Cortex of kidney (tissue), 1 donor: ENCODE measurements at places on chromosomes 6 and 20.

DNA sequence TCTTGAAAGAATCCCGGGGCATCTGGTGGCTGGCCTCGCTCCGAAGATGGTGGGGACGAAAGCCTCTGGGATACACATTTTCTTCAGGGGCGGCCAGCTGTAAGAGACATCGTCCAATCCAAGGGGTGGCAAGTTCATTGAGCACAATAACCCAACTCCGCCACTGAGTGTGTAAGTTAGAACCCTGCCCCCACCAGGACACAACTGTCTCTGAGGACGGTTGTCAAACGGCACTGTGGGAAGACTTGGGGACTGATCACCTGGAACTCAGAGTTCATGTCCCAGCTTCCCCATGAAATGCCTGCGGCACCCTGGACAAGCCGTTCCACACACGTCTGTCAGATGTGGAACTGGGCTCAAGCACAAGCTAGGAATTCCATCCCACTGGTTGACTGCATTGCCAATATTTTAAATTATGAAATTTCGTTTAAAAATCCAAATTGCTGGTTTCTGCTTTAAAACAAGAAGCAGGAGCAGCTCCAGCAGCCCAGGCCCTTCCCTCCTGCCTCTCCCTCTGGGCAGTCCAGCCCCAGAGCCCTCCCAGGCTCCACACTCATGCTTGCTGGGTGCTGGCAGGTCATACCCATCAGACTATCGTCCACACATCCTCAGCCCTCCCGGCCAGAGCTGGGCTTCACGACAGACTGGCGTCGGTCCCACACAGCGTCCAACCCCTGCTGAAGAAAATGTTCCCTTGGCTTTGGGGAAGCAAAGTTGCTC, 80.9 kb upstream of the AFDN start:
- no peak for DNase-seq

- DNase-seq = no peak
These were observed 6.6 kb upstream of the KIF13A start for GRCh38 chr6:17994019-17994418.

- DNase-seq = no peak
These were observed 124.4 kb downstream of the MAP7 start for GRCh38 chr6:136425793-136426192.

GRCh38 chr6:51855310-51856082, 231.9 kb downstream of the PKHD1 start:
- no peak for DNase-seq

GRCh38 chr6:2440516-2440915, 195.1 kb upstream of the GMDS start:
- DNase-seq = no peak

- DNase-seq = no peak
These were observed 2.1 kb downstream of the MAPK13 start for GRCh38 chr6:36132246-36132895.

GRCh38 chr6:131251590-131252199, 116.4 kb downstream of the AKAP7 start:
- no peak for DNase-seq
